Activated T-cell treated with anti-CD3 and anti-CD28 coated beads, Interleukin-2, amount 50 U/mL, for 4 hours (primary cell): ENCODE measurements at places on chromosomes 4 and X. TPM values are rescaled to one million over a fixed set of nuclear protein-coding genes. Genes with fewer than 3 reads are reported as not detected.

PNMA3 gene
- total RNA-seq: 0.95 TPM

SLC38A5 gene
- 271 TPM for total RNA-seq

STBD1 gene
- total RNA-seq: 0.52 TPM

USP17L27 gene
- not detected for total RNA-seq

TMPRSS11D gene
- total RNA-seq: not detected

ABCD1 gene
- total RNA-seq: 3.1 TPM

KDM5C gene
- total RNA-seq: 91.7 TPM

USP51 gene
- total RNA-seq: 1.2 TPM

CXCR3 gene
- total RNA-seq: 53.1 TPM

HEPH gene
- total RNA-seq: 0.13 TPM

TGIF2LX gene
- not detected for total RNA-seq

DNA sequence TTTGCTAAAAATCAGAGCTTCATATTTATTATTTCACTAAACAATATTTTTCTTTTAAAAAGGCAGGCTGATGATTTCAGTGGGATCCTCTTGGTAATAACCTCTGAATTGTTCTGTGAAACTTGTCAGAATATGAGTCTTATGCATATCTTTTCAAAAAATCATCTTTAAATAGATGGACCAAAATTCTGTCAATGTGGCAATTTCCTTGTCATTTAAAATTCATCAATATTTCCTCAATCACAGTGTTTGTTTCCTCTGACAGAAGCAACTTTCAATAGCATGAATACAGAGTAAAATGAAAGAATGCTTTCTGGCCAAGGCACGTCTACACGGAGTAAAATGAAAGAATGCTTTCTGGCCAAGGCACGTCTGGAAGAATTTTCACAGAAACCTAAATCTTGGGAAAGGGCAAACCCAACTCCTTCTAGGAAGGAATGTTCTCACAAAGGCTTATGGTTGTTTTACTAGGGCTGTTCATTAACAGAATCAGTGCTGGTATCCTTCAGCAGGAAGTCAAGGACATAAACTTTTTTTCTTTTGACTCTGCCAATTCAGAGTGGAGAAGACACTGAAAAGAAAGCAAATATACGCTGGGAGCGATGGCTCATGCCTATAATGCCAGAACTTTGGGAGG lies 99.0 kb upstream of the GPR34 start:
- DNase-seq: no peak

GRCh38 chr4:179586460-179586859 lies 2144.2 kb upstream of the AGA start:
- no peak for DNase-seq

DNA sequence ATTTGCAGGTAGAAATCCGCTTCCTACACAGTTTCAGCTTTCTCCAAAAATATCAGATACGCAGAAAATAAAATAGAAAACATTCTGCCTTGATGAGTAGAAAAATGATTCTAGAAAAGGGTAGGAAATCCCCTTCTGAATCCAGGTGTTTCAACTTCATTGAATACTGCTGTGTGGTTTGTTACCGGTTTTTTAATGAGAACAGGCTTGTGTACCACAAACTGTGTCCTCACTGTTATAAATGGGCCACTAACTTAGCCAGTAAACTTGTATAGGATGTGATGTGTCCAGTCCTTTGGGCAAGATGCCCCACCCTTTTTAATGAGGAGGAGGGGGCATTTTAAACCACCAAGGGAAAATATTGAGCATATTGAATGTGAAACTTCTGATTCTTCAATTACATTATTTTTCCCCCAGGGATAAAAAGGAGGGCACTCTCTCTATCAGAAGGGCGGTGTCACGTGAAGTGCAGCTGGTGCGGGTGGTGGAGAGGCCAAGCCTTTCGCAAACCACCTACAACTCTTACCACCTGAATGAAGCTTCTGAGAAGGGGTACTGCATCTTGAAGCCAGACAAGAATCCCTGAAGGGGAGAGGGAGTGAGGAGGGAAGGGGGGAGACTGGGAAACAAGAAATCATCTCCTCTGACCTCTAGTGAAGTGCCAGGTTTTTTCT lies 4.5 kb downstream of the CXXC4 start:
- no peak for DNase-seq

- DNase-seq: no peak
Observed at GRCh38 chr4:7390336-7390735, 44.4 kb downstream of the PSAPL1 start.

DNA sequence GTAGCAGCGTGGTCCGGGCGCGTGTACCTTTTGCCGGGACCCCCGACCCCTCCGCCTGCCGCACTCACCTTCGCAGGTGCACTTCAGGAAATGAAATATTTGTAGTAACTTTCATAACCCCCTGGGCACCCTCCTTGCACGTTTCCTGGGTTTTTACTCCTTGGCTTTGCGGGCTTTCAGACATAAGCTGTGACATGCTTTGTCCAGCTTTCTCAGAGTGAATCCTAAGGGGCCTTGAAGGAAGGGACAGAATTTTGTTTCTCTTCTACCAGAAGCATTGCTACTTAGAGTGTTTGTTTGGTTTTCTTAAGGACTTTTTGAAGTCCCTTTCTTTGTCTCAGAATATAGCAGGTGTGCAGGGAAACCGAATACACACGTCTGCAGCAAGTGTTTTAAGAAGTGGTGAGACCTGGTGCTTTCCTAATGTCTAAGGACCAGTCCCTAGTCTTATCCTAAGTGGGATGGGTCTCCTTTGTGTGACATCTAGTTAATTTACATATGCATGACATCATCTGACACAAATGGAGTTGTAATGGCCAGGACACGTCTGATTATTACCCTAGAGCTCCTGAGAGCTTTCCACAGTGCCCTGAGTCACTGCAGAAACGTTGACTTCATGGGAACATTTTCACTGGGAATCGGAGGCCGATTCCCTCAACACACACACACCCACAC lies 1.3 kb downstream of the FAM149A start:
- no peak for DNase-seq

GRCh38 chrX:2837961-2838360 lies 9.2 kb downstream of the GYG2 start:
- no peak for DNase-seq

DNA sequence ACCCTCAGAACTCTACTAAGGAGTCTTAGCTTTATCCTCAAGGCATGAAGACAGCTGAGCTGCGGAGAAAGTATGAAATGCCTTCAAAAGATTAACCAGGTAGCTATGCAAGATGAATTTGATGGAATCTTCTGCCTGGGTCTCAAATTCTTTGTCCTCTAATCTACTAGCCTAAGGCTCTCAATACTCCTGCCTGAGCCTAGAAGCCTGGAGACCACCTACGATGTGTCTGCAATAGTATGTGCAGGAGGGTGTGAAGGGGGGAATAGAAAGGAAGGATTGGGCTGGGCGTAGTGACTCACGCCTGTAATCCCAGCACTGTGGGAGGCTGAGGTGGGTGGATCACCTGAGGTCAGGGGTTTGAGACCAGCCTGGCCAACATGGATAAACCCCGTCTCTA lies 178.2 kb upstream of the GPC4 start:
- DNase-seq: no peak

GRCh38 chr4:40600850-40601249 lies 28.8 kb downstream of the RBM47 start:
- no peak for DNase-seq

GRCh38 chr4:15654593-15655222 lies 449 bp downstream of the FBXL5 start:
- peak; percentile 24 for DNase-seq

GRCh38 chr4:54902976-54903375 lies 222.4 kb downstream of the KDR start:
- DNase-seq: no peak

DNA sequence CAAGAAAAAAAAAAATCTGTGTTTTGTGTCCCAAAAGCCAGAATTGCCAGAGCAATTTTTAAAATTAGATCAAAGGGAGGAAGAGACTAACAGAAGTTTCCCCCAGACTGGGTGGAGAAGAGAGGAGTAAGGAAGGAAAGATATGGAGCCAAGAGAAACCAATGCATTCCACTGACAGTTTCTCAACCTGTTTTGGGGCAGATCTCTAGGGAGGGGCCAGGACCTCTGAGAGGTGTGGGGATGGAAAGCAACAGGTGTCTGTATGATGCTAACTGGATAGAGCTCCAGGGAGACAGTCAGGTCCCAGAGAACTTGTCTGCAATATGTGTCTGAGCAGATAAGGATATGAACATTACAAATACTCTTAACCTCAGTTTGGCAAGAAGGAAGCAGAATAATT lies 22.7 kb upstream of the GAB1 start:
- no peak for DNase-seq

GRCh38 chr4:66489370-66489769 lies 819.1 kb upstream of the EPHA5 start:
- DNase-seq: no peak

DNA sequence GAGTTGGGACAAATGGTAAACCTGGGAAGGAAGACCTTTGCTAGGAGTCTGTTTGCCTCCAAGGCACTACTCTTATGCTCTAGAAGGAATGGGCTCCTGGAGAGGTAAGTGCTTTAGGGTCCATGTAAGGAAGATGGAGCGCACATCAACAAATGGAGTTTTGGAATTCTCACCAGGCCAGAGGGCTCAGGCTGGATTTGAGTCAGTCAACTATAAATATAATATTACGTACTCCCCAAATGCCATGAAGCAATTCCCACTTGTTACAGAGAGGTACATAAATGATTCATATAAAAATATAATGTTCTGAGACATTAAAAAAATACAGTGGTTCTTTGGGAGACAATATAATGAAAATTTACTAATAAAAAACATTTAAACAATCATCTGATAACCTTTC lies 1.6 kb upstream of the SLC9B1 start:
- no peak for DNase-seq

- DNase-seq: no peak
Observed at GRCh38 chr4:128068918-128069317, 7.8 kb downstream of the LARP1B start.

DNA sequence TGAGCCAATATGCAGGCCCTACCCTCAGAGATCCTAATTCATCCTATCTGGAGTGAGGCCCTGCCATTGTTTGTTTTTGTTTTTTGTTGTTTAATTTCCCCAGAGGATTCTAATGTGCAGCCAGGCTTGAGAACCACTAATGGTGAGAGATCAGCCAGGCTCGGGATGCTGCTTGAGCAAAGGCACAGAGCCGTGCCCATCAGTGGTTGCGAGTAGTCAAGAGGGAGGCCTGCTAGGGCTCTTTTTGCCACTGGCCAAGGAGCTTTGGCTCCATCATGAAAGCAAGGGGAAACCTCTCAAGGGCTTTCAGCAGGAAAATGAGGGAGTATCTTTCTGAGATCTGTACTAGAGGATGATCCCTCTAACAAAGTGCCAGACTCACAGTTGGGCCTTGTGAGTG lies 2.7 kb downstream of the TCEANC start:
- no peak for DNase-seq

DNA sequence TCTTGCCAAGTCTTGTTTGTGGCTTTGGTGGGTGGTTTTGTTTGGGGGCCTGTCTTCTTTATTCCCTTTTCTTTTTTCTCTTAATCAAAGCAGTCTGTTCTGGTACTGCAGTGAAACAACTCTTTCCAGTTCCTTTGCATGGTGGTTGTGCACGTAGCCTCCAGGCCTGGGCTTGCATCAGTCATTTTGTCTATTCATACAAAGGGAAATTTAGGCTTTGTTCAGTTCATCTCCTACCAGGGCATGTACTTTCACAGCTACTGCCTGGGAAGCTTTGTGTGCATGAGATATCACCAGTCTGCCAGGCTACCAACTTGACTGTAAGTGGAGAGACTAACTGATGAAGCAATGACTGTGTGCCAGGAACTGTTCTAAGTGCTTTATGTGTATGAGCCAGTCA lies 8.5 kb downstream of the TRIM2 start:
- DNase-seq: no peak

- no peak for DNase-seq
Observed at GRCh38 chr4:99361268-99361898, 8.8 kb upstream of the ADH1C start.

DNA sequence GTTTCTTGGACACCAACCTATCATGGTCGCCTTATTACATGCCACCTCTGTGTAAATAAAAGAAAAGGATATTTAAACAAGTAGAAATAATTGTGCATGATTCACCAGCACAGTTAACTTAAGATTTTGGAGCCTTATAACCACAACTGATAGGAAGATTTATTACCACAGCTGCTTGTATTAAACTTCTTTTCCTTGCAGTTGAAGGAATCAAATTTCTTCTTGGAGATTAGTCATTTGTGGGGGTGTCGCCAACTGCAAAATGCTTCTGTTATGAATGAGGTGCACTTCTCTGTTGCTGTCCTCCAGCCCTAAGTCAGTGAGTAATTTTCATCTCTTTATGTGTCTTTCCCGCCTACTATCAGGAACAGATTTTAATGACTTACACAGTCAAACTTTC lies 73.3 kb downstream of the OR13H1 start:
- DNase-seq: no peak

GRCh38 chrX:107135049-107135964 lies 16.7 kb upstream of the RBM41 start:
- DNase-seq: no peak

DNA sequence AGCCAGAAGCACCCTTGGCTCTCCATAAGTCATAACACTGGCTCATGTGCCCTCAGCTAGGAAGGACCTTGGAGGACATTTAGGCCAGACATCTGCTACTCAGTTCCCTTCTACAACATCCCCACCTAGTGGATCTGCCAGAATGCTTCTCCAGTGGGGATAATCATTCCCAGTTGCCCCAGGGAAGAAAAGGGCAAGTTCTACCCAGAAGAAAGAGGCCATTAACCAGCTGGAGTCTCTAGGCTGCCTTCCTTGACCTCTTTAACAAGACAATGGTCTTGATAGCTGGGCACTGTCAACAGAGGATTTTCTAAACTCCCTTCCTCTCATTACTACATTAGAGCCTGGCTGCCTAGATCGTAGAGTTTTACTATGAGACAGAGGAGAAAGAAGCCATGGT lies 42.0 kb downstream of the LGI2 start:
- DNase-seq: no peak

DNA sequence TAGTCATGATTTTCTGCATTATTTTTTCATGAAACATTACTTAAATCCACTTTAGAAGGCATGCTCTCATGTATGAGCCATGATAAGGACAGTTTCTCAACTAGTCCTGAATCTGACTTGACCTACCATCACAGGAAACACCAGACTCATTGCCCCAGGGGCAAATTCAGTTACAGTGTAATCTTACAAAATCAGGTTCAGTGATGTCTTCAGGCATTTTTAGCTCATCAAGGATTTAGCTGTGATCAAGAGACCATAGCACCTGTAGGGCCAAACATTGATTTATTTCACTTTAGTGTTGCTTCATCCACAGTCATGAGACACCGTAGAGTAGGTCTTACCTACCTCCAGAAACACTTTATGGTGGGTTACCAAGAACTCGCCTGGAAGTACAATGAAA lies 3.1 kb upstream of the TASL start:
- no peak for DNase-seq

- DNase-seq: no peak
Observed at GRCh38 chr4:8727131-8727530, 134.6 kb downstream of the CPZ start.

GRCh38 chr4:24382381-24382780 lies 202.0 kb downstream of the DHX15 start:
- no peak for DNase-seq

DNA sequence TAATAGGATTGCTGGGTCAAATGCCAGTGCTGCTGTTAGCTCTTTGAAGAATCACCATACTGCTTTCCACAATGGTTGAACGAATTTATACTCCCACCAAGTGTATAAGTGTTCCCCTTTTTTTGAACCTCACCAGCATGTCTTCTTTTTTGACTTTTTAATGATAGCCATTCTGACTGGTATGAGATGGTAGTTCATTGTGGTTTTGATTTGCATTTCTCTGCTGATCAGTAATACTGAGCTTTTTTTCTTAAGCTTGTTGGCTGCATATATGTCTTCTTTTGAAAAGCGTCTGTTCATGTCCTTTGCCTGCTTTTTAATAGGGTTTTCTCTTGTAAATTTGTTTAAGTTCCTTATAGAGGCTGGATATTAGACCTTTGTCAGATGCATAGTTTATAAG lies 14.8 kb downstream of the USP38 start:
- DNase-seq: no peak
